ENCODE measurements at places on chromosomes 11 and 22. TPM values are rescaled to one million over a fixed set of nuclear protein-coding genes. Genes with fewer than 3 reads are reported as not detected.

DNA sequence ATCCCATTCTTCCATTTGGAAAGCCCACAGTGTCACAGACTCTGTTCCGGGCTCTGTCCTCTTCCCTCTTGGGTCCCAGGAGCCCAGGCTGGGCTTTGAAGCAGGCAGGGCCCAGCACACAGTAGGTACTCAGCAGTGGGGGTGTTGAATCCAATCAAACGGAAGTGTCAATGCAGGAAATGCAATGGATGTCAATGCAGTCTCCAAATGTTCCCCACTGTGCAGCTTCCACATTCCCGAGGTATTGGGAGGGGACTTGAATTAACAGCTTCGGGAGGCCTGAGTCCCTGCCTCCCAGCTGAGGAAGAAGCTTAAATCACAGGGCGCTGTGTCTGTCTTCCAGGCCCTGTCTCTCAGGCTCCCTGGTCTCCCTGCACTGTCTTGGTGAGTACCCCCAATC, 21.8 kb upstream of the SMIM35 start:
- no peak for DNase-seq

The NELL1 gene
- total RNA-seq: not detected

- DNase-seq: no peak
Measured at GRCh38 chr11:124113890-124114289, 1.4 kb upstream of the VWA5A start.

DNA sequence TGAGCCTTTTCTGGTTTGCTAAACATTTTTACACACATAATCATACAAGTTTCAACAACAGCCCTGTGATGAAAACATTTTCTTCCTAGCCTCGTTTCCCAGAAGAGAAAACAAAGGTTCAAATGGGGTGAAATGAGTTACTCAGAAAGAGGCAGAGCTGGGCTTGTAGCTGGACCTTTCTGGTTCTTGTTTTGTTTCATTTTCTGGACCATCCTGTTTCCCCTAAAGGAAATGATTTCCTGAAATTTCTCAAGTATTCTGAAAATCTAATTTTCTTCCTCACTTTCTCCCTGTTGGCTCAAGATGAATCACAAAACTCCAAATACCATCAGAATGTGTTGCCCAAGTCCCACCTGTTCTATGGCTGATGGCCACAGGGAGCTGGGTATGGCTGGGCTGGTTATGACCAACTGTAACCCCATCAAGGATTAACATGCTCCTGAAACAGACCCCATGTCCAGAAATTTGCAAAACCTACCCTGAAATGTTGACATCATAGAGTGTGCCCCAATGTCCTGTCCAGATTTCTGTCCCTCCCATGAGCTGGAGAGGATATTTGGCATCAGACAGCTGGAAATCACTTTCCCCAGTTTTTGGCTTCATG, 6.7 kb upstream of the APOL4 start:
- DNase-seq: no peak
